ENCODE measurements at places on chromosomes 5 and 9. TPM values are rescaled to one million over a fixed set of nuclear protein-coding genes. Genes with fewer than 3 reads are reported as not detected.

Gene MAT2B
- 81.0 TPM for total RNA-seq

DNA sequence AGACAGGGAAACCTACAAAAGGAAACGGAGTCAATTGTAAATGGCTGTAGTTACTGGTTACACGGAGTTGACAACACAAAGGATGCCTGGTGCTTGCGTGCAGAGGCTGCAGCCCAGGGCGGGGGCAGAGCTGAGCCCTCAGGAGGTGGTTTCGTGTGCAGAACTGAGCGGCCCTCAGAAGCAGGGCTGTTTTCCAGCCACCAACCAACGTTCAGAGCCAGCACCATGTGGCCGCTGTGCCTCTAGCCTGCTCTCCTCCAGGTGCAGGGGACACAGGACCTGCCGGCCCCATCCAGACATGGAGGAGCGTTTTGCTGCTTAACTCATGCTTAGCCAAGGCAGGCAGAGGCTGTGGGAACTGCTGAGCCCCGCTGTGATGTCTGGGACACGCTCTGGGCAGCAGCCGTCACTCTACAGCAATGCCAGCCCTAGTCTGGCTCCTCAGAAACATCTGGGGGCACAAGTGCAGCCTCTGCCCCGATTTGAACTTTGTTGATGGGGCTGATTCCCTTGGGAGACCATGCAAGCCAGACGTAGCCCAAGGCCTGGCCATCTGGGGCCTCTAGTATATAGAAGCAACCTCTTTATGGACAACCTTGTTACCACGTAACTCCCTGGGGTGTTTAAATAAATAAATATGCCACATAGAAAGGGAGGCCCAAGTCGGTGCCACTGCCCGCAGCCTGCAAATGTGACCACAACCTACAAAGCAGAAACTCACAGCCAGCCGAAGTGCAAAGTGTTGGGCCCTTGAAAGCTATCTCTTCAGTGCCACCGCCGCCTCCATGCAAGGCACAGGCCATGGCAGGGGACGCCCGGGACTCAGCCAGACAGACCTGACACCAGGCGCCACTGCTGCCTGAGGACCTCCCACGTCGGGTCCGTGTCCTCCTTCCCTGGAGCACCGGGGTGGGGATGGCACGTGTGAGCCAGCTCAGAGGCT is 42.1 kb downstream of the NKD2 start:
- no peak for DNase-seq

Gene ANGPTL2
- total RNA-seq, result 7.6 TPM

Gene LHX6
- total RNA-seq, result 0.40 TPM

DNA sequence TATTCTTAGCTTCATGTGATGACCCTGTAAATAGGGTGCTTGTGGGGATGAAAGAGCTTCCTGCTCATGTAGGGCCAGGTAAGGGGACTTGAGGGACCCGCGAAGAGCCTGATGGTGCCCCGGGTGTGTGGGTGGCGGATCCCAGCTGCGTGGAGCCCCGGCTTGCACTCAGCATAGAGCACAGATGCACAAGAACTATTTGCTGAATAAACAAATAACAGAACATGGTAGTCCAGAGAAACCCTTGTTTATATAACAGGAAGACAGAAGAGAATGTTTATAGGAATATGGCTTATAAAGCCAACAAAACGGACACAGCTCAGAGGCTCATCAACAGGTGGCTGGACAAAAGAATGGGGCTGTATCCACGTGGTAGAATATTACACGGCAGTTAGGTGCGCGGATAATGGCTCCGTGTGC is 106.9 kb upstream of the COL5A1 start:
- no peak for DNase-seq

DNA sequence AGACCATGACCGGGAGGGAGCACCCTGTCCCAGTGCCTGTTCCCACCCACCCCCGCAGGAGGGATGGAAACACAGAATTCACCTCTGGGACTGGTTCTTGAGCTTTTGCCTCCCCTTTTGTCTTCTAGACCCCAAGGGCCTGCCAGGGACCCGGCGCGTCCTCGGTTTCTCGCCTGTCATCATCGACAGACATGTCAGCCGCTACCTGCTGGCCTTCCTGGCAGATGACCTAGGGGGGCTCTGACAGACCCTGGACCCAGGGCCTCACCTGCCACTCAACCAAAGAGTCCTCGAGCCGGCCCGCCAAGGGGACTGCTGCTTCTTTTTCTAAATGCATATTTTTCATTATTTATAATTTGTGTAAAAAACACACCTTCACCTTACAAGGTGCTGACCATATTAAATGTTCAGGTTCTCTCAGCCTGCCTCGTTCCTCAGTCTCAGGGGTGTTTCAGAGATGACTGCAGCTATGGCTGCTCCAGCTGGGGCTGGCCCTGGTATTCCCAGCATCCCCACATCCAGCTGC is 16.9 kb downstream of the CARD19 start:
- DNase-seq, result no peak

GRCh38 chr9:127500399-127500798 is 49.1 kb downstream of the LRSAM1 start:
- no peak for DNase-seq

Measured in lung microvascular endothelial cell (primary cell).